ENCODE measurements at places on chromosomes 2 and 18.

GRCh38 chr2:106278112-106278876 is 84.2 kb upstream of the UXS1 start:
- no peak for DNase-seq

DNA sequence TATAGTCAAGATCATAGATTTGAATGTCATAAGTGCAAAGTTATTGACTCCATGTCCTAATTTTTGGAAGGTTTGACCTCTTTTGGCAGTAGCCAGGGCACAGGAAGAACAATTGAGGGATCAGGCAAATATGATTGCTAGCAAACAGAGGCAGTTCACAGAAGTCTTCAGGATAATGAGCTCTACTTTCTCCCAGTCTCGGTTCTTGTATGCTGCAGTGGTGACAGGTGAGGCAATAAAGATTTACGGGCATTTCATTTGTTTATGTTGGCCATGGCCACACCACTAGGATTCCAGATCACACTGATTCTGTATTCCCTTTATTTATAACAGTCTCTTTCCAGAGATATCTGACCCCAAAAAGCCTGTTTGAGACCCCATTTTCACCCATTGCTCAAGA is 137.5 kb downstream of the UBR3 start:
- no peak for DNase-seq

- DNase-seq: no peak
Measured at GRCh38 chr18:76447258-76447890, 47.7 kb downstream of the ZNF516 start.

DNA sequence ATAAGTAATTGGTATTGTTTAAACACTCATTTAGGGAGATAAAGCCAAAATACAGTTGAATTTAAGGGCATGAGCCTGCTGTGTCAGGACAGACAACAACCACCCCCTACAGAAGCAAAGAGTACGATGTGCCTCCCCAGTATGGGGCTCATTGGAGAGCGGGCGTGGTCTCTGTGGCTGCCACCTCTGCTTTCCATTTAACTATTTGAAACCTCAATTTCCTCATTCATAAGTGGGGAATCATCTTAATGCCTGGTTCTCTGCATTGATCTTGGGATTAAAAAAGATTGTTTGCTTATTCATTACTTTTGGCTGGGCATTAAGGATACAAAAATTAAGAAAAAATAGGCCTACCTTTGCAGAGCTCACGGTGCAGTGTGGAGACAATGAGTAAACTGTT is 21.4 kb downstream of the KCNS3 start:
- DNase-seq: no peak

DNA sequence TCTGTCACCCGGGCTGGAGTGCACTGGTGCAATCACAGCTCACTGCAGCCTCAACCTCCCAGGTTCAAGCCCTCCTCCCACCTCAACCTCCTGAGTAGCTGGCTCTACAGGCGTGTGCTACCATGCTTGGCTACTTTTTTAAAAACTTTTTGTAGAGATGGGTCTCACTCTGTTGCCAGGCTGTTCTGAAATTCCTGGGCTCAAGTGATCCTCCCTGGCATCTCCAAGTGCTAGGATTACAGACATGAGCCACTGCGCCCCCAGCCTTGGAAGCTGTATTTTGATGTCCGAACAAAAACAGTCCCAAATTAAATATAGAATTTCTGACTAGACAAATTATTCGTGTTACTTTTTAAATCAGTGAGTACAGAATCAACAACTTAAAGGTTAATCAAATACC is 97.4 kb downstream of the ZNF516 start:
- no peak for DNase-seq

DNA sequence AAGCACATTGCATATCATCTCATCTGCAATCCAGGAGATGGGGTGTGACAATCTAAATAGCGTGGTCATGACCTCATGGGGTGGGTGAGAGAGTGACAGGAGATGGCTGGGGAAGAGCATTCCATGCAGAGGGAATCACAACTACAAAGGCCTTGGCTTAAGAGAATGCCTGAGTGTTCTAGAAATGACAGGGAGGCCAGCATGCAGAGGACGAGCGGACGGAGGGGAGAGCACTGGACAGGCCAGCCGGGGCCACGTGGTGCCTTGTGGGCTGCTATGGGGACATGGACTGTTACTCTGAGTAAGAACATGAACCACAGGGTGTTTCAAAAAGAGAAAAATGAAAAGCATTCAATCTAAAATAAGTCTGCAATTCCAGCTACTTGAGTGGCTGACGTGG is 117.9 kb upstream of the ODC1 start:
- DNase-seq: no peak

DNA sequence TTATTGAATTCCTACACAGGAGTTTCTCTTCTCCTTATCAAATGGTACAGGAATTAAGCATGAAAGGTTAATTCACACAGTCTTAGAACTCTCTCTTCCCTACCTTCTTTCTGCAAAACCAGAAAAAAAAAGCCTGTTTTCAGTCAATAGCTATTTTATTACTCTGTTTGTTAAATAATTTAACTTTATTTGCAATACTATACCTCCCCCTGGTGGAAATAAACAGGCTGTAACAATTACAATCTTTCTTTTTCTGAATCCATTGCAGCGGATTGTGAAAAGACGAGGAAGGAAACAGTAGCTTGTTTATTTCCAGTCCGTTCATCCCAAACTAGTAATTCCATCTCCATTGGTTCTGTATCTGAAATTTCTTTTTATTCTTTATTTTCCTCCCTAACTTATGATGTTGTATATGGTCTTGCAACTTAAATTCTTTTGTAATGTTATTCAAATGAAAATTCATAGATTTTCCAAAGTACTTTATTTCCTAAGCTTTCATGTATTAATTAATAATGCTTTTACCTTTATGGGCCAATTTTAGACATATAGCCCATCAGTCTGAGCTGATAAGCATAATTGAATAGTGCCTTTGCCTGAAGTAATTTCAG is 165.2 kb downstream of the SH3BP4 start:
- no peak for DNase-seq

DNA sequence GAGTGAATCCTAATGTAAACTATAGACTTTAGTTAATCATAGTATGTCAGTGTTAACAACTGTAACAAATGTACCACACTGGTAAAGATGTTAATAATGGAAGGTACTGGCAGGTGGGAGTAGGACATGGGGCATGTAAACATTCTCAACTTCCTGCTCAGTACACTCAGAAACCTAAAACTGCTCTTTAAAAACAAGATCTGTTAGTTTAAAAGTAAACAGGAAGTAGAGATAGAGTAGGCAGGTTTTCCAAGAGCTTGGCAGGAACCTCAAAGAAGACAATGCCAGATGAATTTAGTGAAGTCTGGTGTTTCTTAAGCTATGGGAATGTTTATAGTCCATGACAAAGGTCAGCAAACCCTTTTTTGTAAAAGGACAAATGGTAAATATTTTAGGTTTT is 46.6 kb downstream of the CCDC138 start:
- no peak for DNase-seq

GRCh38 chr2:241237047-241237446 is 48.6 kb downstream of the ANO7 start:
- DNase-seq: no peak

- DNase-seq: no peak
Measured at GRCh38 chr2:196415384-196415783, 224.1 kb upstream of the CCDC150 start.

- DNase-seq: no peak
Measured at GRCh38 chr18:7157760-7158159, 40.2 kb upstream of the LAMA1 start.

DNA sequence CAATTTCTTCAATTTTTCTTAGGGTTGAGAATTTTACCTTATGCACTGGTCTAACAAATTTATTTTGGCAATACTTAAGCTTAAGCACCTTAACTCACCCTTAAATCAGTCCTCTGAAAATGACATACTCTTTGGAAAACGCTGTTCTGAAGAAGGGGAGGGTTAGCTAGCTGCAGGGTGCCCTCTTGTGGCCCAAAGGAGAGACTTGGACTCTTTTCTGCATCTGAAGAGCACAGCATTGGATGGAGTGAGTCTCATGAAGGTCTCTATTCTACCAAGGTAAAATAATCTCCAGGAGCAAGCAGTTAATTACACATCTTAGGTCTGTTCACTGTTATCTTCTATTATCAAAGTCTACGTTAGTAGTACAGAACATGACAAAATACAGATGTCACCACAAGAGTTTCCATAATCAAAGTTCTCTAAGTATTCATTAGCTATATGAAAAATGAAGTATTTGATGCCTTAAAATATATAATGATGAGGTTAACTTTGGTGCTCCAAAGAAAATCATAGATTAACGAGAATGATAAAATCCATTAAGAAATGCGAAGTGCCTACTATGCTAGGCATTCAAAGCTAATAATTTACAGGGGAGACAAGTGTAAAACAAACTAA is 24.4 kb downstream of the PUM2 start:
- DNase-seq: peak; percentile 33

DNA sequence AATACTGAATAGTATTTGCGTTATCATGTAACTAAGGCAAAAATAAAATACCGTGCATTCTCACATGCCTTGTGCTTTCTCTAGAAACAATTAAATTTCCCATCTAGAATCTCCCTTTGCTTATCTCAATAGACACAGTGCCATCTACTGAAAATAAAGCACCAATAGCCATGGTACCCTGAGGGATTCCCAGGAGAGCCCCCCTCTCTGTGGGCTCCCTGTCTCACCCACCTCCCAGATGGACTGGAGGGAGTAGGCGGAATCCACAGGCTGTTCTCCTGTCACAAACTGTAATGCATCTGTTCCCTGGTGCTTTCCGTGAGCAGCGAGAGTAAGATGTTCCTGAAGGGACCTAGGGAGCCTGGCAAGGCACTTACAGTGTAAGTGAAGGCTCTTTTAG is 112.4 kb upstream of the UPP2 start:
- no peak for DNase-seq

- DNase-seq: no peak
Measured at GRCh38 chr2:66897691-66898150, 462.8 kb downstream of the MEIS1 start.

GRCh38 chr2:43605079-43605655 is 9.3 kb upstream of the THADA start:
- DNase-seq: no peak

All from stimulated activated CD8-positive, alpha-beta memory T cell treated with anti-CD3 and anti-CD28 coated beads, Interleukin-4, amount 100 ng/mL, for 1 hour (primary cell).